Lung (tissue), 17 donors: ENCODE measurements at places on chromosomes 1 and 21. TPM values are rescaled to one million over a fixed set of nuclear protein-coding genes. Genes with fewer than 3 reads are reported as not detected.

LCE1B gene
- not detected for polyA plus RNA-seq

TMEM269 gene
- 0.06 TPM for polyA plus RNA-seq

DNA sequence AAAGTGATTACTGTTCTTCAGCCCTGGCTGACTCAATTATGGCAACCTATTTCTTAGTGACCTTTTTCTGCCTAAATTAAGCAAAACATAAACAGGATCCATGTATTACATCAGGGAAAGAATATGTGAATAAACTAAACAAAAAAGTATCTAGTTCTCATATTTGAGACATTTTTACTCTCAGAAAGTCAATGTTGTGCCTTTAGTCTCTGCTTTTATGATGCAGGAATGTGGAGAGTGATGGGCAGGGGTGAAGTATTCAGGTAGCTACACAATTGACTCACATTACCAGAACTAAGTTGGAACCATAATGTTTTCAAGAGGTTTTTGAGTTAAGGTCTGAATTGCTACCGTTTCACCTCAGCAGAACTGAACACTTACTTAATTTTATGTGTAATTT is 462.7 kb upstream of the CXADR start:
- no peak for DNase-seq

- DNase-seq = no peak
Observed at GRCh38 chr1:234069760-234070159, 165.3 kb downstream of the SLC35F3 start.

DNA sequence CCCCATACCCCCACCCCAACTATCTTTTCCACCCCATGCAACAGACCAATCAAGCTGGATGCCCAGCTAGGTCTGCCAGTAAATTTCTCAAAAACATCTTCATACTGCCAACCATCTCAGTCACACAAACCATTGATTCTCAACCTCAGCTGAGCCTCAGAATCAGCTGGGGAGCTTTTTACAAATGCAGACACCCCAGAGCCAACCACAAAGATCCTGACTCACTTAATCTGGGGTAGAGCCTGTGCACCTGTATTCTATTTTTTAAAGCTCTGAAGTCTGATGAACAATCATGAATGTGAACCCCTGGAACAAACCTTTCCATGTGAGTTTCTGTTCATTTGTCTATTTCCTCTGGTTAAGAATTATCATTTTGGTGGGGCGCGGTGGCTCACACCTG is 66.0 kb downstream of the ZNF281 start:
- no peak for DNase-seq

- no peak for DNase-seq
Observed at GRCh38 chr1:39958403-39959200, 3.7 kb downstream of the MFSD2A start.
